ENCODE measurements at places on chromosomes 5 and 9. TPM values are rescaled to one million over a fixed set of nuclear protein-coding genes. Genes with fewer than 3 reads are reported as not detected.

ZFP37 gene
- total RNA-seq: 4.6 TPM

IFNA13 gene
- total RNA-seq: not detected

SLC45A2 gene
- not detected for total RNA-seq

SPINK13 gene
- not detected for total RNA-seq

IRX1 gene
- 1.7 TPM for total RNA-seq

GLRA1 gene
- not detected for total RNA-seq

RGS14 gene
- total RNA-seq: 10.3 TPM

SEPTIN8 gene
- total RNA-seq: 50.1 TPM

SPINK7 gene
- not detected for total RNA-seq

BNC2 gene
- total RNA-seq: 27.3 TPM

TLX3 gene
- total RNA-seq: not detected

RASEF gene
- total RNA-seq: 0.39 TPM

ENTPD2 gene
- total RNA-seq: not detected

POLK gene
- total RNA-seq: 14.6 TPM

C9orf43 gene
- not detected for total RNA-seq

PHF24 gene
- total RNA-seq: 0.40 TPM

C5orf46 gene
- total RNA-seq: not detected

MAT2B gene
- total RNA-seq: 79.5 TPM

TMEFF1 gene
- total RNA-seq: 1.2 TPM

P4HA2 gene
- total RNA-seq: 242 TPM

ZDHHC11 gene
- 1.3 TPM for total RNA-seq

GPRIN1 gene
- 4.5 TPM for total RNA-seq

ARL14EPL gene
- not detected for total RNA-seq

SH3GL2 gene
- total RNA-seq: not detected

TAF11L5 gene
- not detected for total RNA-seq

SHC3 gene
- 6.5 TPM for total RNA-seq

NUTM2G gene
- not detected for total RNA-seq

HTR1A gene
- total RNA-seq: not detected

TTC23L gene
- not detected for total RNA-seq

QRFP gene
- not detected for total RNA-seq

FREM1 gene
- total RNA-seq: 0.26 TPM

OGN gene
- not detected for total RNA-seq

LCN15 gene
- not detected for total RNA-seq

OLFM1 gene
- total RNA-seq: 0.16 TPM

TSLP gene
- 5.8 TPM for total RNA-seq

LVRN gene
- total RNA-seq: not detected

HIGD2A gene
- 210 TPM for total RNA-seq

OR1J2 gene
- total RNA-seq: not detected

DOK3 gene
- total RNA-seq: 1.5 TPM

CD14 gene
- 0.26 TPM for total RNA-seq

CARD6 gene
- total RNA-seq: 6.3 TPM

AQP7 gene
- not detected for total RNA-seq

PRSS3 gene
- total RNA-seq: 18.9 TPM

PDCD1LG2 gene
- total RNA-seq: 4.7 TPM

PALM2AKAP2 gene
- 11.9 TPM for total RNA-seq

MAMDC4 gene
- total RNA-seq: 2.2 TPM

CCL27 gene
- not detected for total RNA-seq

CDC20B gene
- total RNA-seq: under 0.01 TPM

CDX1 gene
- total RNA-seq: not detected

SHB gene
- 16.5 TPM for total RNA-seq

ACO1 gene
- 144 TPM for total RNA-seq

OSMR gene
- total RNA-seq: 43.8 TPM

TMEM232 gene
- total RNA-seq: 0.24 TPM

All from epithelial cell of alveolus of lung (primary cell).